LHCN-M2 (cell line): ENCODE measurements at places on chromosomes 3 and 15. TPM values are rescaled to one million over a fixed set of nuclear protein-coding genes. Genes with fewer than 3 reads are reported as not detected.

GRCh38 chr15:74369756-74370155, 2.3 kb upstream of the CYP11A1 start:
- DNase-seq = no peak

DNA sequence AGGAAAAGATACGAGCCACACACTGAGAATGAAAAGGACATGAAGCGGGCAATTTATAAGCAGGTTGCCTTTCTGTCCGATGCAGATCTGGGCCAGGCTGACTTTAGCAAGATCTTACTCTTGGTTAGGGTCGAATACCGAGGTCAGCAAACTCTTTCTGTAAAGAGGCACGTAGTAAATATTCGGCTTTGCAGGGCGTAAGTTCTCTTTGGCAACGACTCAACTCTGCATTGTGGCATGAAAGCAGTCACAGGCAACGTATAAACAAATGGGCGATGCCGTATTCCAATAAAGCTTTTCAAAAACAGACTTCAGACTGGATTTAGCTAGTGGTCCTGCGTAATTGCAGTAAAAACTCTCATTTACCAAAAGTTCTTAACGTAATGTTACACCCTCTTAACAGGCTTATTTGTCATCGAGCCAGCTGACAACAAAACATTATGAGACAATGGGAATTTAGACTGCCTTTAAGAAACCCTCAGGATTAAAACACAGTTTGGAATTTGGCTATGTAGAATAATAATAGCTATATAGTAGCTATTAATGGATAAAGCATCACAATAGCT, 13.1 kb upstream of the RPL35A start:
- no peak for DNase-seq

DNA sequence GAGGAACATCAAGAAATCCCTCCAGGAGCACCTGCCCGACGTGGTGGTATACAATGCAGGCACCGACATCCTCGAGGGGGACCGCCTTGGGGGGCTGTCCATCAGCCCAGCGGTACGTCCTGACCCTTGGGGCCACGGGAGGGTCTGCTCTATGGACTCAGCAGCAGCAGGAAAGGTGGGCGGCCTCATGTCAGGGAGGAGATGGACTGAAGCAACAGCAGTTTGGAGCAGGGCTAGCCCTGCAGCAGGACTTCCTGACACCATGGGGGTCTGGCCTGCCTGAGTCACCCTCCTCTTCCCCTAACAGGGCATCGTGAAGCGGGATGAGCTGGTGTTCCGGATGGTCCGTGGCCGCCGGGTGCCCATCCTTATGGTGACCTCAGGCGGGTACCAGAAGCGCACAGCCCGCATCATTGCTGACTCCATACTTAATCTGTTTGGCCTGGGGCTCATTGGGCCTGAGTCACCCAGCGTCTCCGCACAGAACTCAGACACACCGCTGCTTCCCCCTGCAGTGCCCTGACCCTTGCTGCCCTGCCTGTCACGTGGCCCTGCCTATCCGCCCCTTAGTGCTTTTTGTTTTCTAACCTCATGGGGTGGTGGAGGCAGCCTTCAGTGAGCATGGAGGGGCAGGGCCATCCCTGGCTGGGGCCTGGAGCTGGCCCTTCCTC, 24.2 kb downstream of the HDAC11 start:
- no peak for DNase-seq

- DNase-seq = no peak
Observed at GRCh38 chr15:40918799-40919392, 10.2 kb upstream of the DLL4 start.

DOCK3 gene
- total RNA-seq = 0.45 and 0.46 TPM in 2 replicates

GRCh38 chr3:99644746-99645145, 6.4 kb downstream of the COL8A1 start:
- peak; percentile 76 for DNase-seq

CLRN1 gene
- not detected in 2 replicates for total RNA-seq

DNA sequence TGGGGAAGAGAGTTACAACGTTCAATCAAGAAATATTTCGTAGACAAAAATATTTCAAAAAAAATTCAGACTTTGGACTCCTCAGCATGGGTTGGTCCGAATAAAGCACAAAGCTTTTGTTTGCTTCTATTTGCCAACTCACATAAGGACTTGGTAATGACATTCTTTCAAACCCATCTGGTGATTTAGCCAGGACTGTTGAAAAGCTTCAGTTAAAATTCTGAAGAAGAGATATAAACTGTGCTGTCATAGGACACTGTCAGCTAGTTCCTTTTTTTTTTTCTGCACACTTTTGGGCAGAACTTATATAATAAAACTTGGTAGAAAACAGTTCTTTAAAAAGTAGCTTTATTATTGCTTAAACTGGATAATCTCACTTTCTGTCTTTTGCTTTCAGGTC, 660.8 kb upstream of the SGO1 start:
- no peak for DNase-seq

DNA sequence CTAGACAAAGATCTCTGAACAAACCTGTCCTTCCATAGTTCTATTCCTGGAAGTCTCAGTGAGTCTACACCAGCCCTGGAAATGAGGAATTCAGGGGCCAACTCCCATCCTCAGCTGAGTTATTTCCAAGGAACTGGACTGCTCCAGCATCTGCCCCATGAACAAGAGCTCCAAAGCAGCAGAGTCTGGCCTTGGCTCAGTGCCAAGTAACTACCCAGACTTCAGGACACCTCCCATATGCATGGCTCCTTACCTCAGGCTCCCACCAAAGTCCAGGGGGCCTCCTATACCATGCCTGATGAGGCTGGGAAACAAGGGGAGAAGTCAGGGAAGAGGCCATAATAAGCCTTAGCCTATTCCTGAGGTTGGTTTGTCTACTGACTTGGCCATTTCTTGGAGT, 45.0 kb downstream of the FAIM start:
- DNase-seq = no peak

DNA sequence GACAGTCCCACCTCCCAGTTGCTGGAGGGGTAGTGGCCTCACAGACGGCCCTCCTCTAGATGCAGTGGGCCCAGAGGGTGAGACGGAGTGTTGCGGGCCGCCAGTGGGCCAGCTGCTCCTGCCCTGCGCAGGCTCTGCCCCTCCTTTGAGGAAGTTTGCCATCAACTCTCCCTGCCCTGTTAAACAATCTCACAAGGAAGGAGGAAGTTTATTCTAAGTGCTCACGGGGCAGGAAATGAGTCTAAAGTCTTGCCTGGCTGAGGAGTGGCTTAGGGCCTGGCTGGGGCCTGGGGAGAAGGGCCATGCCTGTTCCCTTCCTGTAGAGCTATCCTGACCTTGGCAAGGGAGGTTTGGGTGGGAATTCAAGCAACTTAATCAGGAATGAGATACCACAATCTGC, at the start of gene FAM3D:
Gene FAM3D (minus strand): TSS at position 92 of the 400 bp plus-strand sequence. CDS start 11,211 bp downstream, outside the sequence.
- no peak for DNase-seq

PP2D1 gene
- not detected in 2 replicates for total RNA-seq

DNA sequence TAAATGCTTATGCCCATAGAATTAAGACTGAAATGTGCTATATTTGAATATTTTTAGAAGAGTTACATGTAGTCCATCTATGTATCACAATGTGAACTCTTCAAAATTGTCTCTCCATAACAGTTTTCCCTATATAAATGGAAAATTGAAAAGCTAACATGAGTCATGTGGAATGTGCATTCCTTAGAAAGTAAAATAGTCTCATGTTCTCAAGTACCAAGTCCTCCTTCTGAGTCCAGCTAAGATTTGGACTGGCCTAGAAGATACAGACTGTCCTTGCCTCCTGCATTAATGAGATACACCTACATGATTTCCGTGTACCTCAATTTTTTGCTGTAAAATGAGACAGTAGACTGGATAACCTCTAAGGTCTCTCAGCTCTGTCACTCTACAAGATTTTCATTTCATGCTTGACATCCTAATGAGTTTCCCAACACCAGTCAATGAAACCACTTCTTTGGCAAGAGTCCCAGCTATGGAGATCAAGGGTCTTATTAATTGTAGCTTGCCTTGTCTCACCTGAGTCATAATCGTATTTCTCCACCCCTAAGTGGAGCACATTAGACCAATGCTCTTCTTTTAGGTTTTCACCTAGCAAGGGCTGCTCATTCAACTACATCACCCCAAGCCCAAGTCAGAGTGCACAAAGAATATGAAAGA, 350.6 kb upstream of the IL12A start:
- DNase-seq = peak; percentile 70

CAMKV gene
- 0.06 TPM in 1 of 2 replicates, not detected in the other for total RNA-seq
